NCI-H1417 (cell line): ENCODE measurements at places on chromosomes 7 and 10.

DNA sequence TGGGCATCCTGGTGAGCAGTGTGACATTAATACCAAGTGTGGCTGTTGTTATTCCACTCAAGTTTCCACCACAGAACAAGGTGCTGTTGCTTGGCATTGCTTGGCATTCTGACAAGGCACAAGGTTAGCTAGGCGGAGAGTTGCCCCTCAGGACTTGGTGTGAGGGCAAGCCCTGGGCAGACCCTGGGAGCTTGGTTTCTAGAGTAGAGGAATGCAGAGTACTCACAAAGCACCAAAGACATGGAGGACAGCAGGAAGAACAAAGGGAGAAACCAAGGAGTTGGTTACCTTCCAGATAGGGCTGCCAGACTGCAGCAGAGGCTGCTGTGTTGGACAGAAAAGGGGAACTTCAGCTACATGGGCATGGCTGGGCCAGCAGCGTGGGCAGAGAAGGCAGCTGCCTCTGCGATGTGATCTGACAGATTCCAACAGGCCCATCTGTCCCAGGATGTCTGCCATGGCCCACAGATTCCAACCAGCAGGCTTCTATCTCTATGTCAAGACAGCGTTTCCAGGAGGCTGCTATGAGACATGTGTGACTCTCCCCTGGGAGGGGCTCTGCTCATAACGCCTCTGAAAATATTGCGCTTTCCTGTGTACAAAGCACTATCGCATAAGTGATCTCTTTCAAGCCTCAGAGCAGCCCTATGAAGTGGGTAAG lies 1.8 kb downstream of the GOLGA7B start:
- no peak for DNase-seq

GRCh38 chr10:12308736-12309375 lies 40.5 kb upstream of the CAMK1D start:
- no peak for DNase-seq

GRCh38 chr10:132360766-132361447 lies 28.9 kb downstream of the LRRC27 start:
- DNase-seq, result no peak

GRCh38 chr7:4808026-4808425 lies 32.6 kb downstream of the AP5Z1 start:
- no peak for DNase-seq
